Activated CD4-positive, alpha-beta T cell treated with anti-CD3 and anti-CD28 coated beads for 48 hours (primary cell): ENCODE measurements at places on chromosomes 1 and 21.

GRCh38 chr1:154896771-154897286 lies 26.7 kb upstream of the KCNN3 start:
- no peak for DNase-seq

GRCh38 chr1:20486457-20487235 lies 636 bp upstream of the CAMK2N1 start:
- DNase-seq: no peak

- no peak for DNase-seq
Observed at GRCh38 chr21:34530261-34530660, 18.3 kb upstream of the KCNE1 start.

DNA sequence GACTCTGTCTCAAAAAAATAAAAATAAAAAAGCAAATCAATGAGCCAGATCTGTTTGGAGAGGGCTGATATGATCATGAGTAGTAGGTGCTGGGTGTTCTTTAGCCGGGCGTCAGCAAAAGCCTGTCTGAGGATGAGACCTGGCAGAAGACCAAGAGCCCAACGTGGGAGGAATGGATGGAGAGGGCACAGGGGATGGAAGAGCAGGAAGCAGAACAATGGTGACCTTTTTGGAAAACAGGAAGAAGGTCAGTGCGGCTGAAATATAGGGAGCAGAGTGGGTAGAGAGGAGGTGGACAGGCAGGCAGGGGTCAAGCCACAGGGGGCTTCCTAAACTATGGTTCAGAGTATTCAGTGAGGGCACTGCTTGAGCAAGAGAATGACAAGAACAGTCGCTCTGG lies 30.9 kb downstream of the VWA5B1 start:
- no peak for DNase-seq

DNA sequence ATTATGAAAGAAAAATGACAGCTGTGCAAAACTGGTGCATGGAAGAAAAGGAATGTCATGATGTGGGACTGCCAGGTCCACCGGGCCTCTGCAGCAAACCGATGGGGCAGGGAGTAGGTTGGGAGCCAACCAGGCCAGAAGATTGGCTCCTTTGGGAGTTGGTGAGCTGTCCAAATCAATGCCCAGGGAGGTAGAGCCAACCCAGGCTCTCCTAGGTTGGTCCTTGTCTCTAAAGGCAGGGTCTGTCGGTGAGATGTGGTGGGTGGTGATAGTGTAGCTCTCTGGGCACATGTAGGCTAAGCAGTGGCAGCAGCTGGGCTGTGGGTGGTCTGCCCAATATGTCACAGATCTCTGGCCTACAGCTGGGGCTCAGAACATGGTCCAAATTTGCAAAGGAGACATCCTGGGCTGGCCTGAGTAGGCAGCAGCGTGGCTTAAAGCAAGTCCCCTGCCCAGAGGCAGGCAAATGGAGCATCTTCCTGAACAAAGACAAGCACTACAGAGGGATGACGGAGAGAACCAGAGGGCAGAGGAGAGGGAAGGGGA lies 61.2 kb upstream of the PRDX6 start:
- DNase-seq: no peak

DNA sequence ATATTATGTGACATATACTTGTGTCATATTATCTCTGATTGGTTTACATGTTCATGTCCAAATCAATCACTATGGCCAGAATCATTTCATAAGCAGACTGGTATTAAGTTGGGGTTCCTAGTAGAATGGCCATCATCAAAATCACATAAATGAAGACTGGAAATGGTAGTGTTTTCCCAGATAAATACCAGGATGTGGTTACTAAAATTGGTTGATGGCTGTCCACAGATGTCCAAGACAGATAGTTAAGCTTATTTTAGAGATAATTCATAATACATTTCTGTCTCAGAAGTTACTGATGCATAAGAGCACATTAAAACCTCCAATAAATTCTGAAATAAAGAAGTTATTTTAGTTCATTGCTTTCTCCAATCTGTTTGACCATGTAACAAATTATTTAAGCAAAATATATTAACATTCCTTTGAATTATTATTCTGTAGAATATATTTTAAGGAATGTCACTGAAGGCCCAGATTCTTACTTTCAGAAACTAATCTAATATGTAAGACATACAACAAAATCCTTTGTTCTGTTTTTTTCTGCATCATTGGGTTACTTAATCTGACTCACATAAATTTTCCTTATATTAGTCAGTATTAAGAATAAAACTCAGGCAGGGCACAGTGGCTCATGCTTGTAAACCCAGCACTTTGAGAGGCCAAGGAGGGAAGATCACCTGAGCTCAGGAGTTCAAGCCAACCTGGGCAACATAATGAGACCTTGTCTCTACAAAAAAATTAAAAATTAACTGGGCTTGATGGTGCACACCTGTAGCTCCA lies 483.9 kb downstream of the PTPRC start:
- DNase-seq: no peak

DNA sequence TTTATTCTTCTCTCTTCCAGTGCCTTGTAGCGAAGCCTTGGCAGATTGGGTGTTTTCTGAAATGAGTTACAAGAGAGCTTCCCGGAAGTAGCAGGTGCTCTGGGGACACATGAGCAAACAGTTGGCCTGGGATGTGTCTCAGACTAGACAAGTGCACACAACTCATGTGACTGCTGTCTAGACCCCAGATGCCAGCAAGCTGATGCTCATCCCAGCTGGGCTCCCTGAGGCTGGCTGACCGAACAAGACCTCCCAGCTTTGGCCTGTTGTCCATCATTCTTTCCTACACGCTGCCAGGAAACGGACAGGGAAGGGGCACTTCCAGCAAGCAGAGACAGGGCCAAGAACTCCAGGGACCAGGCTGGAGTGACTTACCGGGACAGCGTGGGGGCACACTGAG lies 18.7 kb upstream of the CSF1 start:
- no peak for DNase-seq

GRCh38 chr1:32485554-32486255 lies 20.8 kb downstream of the ZBTB8B start:
- no peak for DNase-seq

GRCh38 chr1:2411801-2412394 lies 466 bp downstream of the PEX10 start:
- DNase-seq: no peak

- no peak for DNase-seq
Observed at GRCh38 chr21:26320596-26320995, 150.0 kb upstream of the APP start.

GRCh38 chr1:151311011-151311410 lies 16.2 kb downstream of the PI4KB start:
- no peak for DNase-seq

DNA sequence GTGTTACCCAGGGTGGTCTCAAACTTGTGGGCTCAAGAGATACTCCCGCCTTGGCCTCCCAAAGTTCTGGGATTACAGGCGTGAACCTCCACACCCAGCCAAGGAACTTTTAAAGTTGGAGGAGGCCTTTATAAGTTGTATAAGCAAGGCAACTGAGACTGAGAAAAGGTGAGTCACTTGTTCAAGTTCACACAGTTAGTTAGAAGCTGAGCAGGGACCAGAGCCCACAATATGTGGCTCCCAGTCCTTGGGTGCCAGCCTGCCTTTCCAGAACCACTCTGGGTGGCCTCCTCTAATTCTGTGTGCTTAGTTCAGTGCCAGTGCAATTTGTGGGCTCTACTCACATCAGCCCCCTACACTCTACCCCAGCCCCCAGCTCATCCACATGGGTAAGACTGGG lies 3.7 kb downstream of the RAB25 start:
- no peak for DNase-seq

DNA sequence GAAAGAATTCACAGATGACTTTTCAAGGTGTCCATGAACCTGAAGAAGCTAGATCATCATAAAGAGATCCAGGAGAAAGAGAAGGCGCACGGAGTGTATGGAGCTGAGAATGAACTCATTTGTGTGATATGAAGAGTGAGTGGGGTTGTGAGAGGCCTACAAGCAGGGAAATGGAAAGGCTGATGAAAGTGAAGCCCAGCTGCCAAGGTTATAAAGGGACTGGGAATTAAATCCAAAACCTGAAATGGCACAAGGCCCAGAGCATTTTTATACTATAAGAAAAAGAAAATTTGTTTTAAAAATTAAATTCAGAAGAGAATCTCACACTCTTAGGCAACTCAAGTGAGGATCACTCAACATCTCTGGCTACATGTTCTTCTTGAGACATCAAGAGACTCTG lies 43.4 kb downstream of the HSD3B1 start:
- no peak for DNase-seq

GRCh38 chr21:41059871-41060270 lies 108.1 kb upstream of the BACE2 start:
- DNase-seq: no peak

- no peak for DNase-seq
Observed at GRCh38 chr1:182213163-182213562, 151.7 kb upstream of the ZNF648 start.

GRCh38 chr1:212368073-212368484 lies 46.6 kb downstream of the PACC1 start:
- peak; percentile 67 for DNase-seq

DNA sequence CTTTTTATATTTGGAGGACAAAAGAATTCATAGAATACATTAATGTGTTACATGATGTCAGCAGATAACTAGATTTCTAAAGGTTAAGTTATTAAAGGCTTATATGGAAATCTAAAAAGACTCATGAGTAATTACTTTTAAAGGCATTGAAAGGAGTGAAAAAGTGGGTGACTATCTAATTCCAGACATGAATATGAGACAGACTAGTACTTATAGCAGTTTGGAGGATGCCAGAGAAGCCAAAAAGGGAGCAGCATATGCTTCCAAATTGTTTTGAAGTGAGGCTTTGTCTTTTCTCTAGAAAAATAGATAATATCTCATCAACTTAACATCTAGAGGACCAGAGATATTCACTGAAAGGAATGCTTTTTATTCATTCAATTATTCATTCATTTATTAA lies 275.5 kb upstream of the CACYBP start:
- DNase-seq: no peak

GRCh38 chr1:69272684-69273083 lies 295.0 kb upstream of the LRRC7 start:
- DNase-seq: no peak

DNA sequence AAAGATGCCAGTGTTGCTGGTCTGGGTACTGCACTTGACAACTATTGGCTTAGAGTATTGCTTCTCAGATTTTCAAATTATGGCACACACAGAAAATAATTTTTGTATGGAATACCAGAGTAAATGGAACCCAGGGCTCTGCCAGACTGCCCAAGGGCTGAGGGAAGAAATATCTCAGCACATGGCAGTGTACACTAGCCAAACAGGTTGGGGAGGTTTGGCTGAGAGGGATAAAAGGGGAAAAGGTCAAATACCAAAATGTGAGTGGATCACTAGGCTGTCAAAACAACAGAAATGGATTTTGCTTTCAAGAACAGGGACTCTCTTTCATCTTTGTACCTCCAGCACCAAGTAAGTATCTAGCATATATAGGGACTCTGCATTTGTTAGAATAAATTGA lies 3.0 kb upstream of the RGS8 start:
- DNase-seq: no peak

DNA sequence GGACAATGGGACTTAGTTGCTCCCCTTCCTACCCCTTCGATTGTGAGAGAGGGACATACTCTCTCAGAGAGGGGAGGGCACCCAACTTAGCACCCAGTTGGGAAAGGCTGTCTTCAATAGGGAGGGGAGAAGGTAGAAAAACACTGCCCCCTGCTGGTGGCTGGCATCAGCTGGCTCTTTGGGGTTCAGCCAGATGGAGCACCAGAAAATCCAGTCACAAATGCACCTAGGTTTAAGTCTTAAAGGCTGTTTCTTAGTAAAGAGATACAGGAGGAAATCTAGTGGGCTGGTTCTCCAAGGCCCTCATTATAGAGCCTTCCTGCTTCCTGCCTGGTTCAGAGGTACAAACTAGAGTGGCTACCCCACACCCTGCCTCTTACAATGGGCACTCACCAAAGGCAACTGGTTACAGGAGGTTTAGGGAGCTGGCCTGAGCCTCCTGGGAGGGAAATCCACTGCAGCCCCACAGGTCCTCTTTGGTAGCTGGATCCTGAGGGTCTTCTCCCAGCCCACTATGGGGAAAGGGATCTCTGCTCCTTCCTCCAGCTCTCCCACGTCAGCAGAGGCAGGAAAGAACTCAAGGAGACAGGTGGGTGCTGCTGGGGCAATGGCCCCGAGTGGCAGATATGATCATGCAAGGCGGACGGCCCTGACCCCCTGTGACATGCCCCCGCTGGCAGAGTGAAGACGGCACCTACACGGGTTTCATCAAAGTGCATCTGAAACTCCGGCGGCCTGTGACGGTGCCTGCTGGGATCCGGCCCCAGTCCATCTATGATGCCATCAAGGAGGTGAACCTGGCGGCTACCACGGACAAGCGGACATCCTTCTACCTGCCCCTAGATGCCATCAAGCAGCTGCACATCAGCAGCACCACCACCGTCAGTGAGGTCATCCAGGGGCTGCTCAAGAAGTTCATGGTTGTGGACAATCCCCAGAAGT lies 28.3 kb downstream of the EIF2D start:
- peak; percentile 92 for DNase-seq

DNA sequence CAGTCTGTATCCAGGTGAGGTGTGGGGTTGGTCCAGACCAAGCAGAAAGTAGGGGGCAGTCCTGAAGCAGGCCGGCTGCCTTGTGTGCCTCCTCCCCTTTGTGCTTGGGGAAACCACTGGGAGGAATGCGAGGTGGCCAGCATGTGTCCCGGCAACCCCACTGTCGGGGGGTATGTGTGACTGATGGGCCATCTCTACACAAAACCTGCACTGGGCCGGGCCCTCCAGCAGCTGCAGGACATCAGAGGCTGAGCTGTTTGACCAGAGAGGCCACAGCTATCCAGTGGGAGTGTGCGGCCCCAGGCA lies 33.3 kb downstream of the TMEM51 start:
- DNase-seq: no peak

GRCh38 chr1:209080170-209080781 lies 503.2 kb upstream of the CAMK1G start:
- DNase-seq: no peak

DNA sequence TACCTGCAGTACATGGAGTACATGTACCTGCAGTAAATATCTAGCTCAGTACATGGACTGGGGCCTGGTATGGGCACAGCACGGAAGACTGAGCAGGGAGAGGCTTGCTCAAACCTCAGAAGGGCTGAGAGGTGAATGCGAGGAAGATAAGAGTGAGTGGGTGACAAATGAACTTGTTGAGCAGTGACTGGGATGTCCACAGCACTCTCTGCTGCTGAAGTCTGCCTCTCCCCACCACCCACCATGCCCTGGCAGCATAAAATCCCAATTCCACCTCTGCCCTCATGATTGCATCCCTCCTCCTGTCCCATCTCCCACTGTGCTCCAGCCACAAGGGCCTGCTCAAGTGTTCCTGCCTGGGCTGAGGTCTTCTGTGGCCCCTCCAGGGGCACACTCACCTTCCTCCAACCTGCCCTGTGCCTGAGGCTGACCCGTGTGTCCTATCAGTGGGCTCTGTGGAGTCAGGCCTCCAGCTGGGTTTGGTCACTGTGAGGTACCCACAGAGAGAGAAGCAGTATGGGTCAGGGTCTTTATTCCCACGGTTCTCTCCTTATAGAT lies 114.2 kb downstream of the FOXD2 start:
- DNase-seq: no peak

DNA sequence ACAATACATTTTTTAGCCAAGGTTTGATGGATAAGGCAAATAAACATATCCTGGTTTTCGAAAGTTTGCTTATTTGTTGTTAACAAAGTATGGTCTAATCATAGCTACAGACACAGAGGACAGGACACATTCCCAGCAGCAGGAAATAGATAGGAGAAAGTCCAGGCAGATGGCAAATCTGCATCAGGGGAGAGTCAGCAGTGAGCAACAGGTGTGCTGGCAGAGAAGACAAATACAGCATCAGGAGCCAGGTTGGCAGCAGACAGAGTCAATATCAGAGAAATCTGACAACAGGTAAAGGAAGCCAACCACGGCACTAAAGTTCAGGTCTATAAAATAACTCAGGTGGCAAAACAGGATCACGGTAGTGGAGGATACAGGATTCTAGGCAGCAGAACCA lies 210.7 kb upstream of the PTBP2 start:
- no peak for DNase-seq
